ENCODE measurements at places on chromosomes 11 and 22. TPM values are rescaled to one million over a fixed set of nuclear protein-coding genes. Genes with fewer than 3 reads are reported as not detected.

GRCh38 chr22:40239345-40239683, 61.6 kb downstream of the TNRC6B start:
- H3K36me3 ChIP-seq: peaks cover 12% of the 10 kb centered on the region
- peaks cover 58% of the 10 kb centered on the region for H3K4me1 ChIP-seq
- DNase-seq: no peak
- no peaks in the 10 kb centered on the region for H3K27me3 ChIP-seq
- peak overlapping the region; percentile 1 for H3K27ac ChIP-seq

- DNase-seq: no peak
- H3K4me3 ChIP-seq: no peak overlapping the region
- H3K36me3 ChIP-seq: no peaks in the 10 kb centered on the region
- H3K27ac ChIP-seq: no peak overlapping the region
Observed at GRCh38 chr11:94650756-94651155, 83.6 kb downstream of the PIWIL4 start.

GRCh38 chr11:121067026-121067425, 34.0 kb upstream of the TECTA start:
- no peaks in the 10 kb centered on the region for H3K4me1 ChIP-seq
- no peaks in the 10 kb centered on the region for H3K27me3 ChIP-seq
- no peak overlapping the region for H3K4me3 ChIP-seq
- no peak for DNase-seq

DNA sequence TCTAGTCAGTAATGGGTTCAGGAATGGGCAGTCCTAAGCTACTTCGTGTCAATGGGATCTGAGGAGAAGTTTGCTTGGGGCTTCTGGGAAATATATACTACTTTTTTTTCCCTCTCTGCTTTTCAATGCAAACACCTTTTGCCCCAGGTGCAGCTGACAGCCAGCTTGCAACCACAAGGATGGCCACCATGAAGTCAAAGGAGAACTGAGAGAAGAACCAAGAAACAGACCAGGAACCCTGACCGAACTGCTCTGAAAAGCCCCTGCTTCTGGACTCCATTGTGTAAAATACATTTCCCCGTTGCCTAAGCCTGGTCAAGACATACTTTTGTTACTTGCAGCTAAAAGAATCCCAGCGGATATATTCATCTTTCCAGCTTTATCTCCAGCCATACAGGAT, 20.1 kb upstream of the CD44 start:
- DNase-seq: no peak
- H3K27ac ChIP-seq: no peak overlapping the region
- H3K4me3 ChIP-seq: no peak overlapping the region
- H3K36me3 ChIP-seq: peaks cover 5% of the 10 kb centered on the region

DNA sequence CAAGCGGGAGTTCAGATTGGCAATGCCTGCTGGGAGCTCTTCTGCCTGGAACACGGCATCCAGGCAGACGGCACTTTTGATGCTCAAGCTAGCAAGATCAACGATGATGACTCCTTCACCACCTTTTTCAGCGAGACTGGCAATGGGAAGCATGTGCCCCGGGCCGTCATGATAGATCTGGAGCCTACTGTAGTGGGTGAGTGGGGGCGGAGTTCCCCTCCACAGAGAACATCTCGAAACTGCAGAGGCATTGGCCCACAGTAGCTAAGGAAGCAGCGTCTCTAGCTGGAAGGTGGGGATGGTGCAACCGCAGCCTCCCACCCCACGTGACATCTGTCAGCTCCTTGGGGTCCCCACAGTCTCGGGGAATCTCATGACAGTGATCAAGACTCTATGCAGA, 10.9 kb downstream of the TUBA8 start:
- no peak overlapping the region for H3K27ac ChIP-seq
- H3K27me3 ChIP-seq: peaks cover 1% of the 10 kb centered on the region
- H3K36me3 ChIP-seq: peaks cover under 1% of the 10 kb centered on the region
- H3K4me1 ChIP-seq: peaks cover 19% of the 10 kb centered on the region
- DNase-seq: no peak

- H3K27ac ChIP-seq: no peak overlapping the region
- no peaks in the 10 kb centered on the region for H3K36me3 ChIP-seq
- no peak for DNase-seq
- no peak overlapping the region for H3K4me3 ChIP-seq
- H3K4me1 ChIP-seq: no peaks in the 10 kb centered on the region
- H3K27me3 ChIP-seq: peaks cover 5% of the 10 kb centered on the region
Observed at GRCh38 chr22:26894362-26894761, 237.0 kb downstream of the MIAT start.

LARGE1 gene
- 0.10 TPM for total RNA-seq

DNA sequence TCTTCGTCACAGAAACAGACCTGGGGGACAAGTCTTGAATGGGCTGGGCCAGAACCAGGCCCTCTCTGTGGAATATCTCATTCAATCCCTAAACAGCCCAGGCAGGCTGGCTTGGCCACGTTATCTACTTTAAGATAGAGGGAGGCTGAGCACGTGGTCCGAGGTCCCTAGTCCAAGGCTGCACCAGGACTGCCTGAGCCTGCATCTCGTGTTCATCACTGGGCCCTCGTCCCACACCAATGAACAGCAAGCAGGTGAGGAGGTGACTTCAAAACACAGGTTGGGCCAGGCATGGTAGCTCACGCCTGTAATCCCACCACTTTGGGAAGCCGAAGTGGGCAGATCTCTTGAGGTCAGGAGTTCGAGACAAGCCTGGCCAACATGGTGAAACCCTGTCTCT, 20.3 kb upstream of the FGF3 start:
- DNase-seq: no peak
- H3K27me3 ChIP-seq: peaks cover 5% of the 10 kb centered on the region
- no peak overlapping the region for H3K4me3 ChIP-seq
- H3K4me1 ChIP-seq: no peaks in the 10 kb centered on the region
- no peaks in the 10 kb centered on the region for H3K36me3 ChIP-seq

SLC5A12 gene
- total RNA-seq: not detected

GRCh38 chr11:62461740-62462507, 43.1 kb downstream of the SCGB1A1 start:
- H3K4me1 ChIP-seq: peaks cover 4% of the 10 kb centered on the region
- H3K4me3 ChIP-seq: no peak overlapping the region
- H3K27me3 ChIP-seq: peaks cover 3% of the 10 kb centered on the region
- no peak for DNase-seq

DNA sequence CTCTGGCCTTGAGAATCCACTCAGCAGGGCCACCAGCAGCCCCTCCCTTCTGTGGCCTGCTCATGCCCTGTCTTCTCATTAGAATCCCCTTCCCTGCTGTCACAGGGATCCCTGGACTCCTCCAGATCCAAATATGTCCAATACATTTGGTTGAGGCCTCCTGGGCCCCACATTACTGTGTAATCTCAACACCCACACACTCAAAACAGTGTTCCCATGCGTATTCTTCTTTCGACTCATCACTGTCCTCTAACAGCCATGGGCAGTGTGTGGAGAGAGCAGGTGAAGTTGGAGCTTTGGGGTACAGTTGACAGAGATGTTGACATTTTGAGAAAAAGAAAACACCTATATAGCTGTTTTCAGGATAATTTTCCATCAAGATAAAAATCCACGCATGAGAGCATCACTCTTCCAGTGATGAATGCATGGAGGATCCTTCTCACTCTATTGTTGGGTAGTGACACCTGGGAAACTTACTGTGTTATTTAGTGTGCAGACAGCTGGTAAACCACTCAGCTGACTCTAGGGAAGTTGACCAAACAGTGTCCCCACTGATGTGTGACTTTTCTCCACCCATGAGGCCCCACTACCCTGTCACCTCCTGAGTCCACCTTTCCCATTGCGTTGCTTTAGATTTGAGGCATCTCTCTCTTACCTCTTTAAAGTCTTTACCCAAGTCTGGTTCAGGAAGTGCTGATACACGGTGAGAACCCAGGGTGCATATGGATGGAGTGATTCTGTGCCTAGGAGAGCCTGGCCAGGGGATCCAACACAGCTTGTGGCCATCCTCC, 28.7 kb upstream of the VPREB1 start:
- no peaks in the 10 kb centered on the region for H3K36me3 ChIP-seq
- no peak overlapping the region for H3K4me3 ChIP-seq
- no peak for DNase-seq
- H3K27me3 ChIP-seq: no peaks in the 10 kb centered on the region
- H3K27ac ChIP-seq: peak overlapping the region; percentile 52

SCGB1C1 gene
- not detected for total RNA-seq

- H3K27me3 ChIP-seq: peaks cover 22% of the 10 kb centered on the region
- no peak overlapping the region for H3K4me3 ChIP-seq
- DNase-seq: peak; percentile 13
- peaks cover 16% of the 10 kb centered on the region for H3K4me1 ChIP-seq
- H3K27ac ChIP-seq: peak overlapping the region; percentile 51
Observed at GRCh38 chr22:39839917-39840510, 53.5 kb downstream of the ENTHD1 start.

CASP4 gene
- total RNA-seq: 34.0 TPM

RASSF7 gene
- total RNA-seq: 19.8 TPM

TEAD1 gene
- 0.41 TPM for total RNA-seq

OR4A16 gene
- total RNA-seq: not detected

- peaks cover 9% of the 10 kb centered on the region for H3K27me3 ChIP-seq
- H3K4me1 ChIP-seq: no peaks in the 10 kb centered on the region
- H3K27ac ChIP-seq: no peak overlapping the region
Observed at GRCh38 chr11:119759324-119759723, 30.3 kb upstream of the NECTIN1 start.

DNA sequence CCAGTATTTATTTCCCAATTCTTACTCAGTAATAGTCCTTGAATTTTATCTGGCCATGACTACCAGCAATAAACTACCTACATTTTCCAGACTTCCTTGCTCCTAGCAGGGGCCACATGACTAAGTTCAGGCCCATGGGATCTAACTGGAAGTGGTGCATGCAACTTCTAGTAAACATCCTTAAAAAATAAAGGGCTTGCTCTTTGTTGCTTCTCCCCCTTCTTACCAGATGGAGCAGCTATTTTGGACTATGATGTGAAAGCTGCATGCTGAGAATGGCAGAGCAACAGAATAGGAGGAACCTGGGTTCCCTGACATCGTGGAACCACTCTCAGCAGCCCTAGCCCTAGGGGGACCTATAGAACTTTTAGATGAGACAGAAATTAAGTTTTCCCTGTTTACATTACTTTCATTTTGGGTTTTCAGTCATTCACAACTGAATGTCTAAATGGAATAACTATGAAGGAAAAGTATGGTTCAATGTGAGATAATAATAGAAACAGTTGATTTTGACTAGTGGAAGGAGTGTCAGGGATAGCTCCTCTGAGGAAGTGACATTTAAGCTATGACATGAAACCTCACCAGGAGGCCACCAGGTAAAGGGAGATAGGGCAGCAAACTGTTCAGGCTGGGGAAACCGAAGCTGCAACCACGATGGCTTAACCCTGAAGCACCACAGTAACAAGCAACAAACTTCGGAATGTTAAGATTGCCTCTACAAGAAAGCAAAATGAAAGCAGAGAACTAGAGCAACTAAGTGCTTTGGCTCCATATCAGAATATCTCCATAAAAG, 48.9 kb downstream of the PHF21A start:
- H3K27me3 ChIP-seq: no peaks in the 10 kb centered on the region
- H3K4me1 ChIP-seq: peaks cover 10% of the 10 kb centered on the region
- H3K27ac ChIP-seq: no peak overlapping the region
- no peak overlapping the region for H3K4me3 ChIP-seq
- no peak for DNase-seq

DNA sequence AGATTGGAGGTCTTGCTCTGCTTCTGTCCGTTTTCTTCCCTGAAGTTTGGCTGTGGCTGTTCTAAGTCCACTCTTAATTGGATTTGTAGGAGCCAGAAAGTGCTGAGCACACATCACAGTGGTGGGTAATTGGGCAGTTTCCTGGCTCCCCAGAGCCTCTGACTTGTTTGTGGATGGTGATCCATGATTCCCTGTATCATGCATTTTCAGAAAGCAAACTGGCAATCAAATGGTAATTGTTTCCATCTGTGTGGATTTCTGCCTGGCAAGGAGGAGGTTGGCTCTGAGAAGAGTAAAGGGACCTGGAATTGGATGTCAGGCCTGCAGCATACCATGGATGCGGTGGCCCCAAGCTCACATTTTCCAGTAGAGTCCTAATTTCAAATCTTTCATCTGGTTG, 49.5 kb downstream of the PPFIBP2 start:
- H3K27me3 ChIP-seq: peaks cover 8% of the 10 kb centered on the region
- H3K27ac ChIP-seq: no peak overlapping the region
- H3K4me3 ChIP-seq: no peak overlapping the region
- H3K4me1 ChIP-seq: no peaks in the 10 kb centered on the region

GRCh38 chr11:37407461-37407860, 809.4 kb upstream of the RAG2 start:
- H3K4me1 ChIP-seq: no peaks in the 10 kb centered on the region
- no peak for DNase-seq
- H3K27me3 ChIP-seq: no peaks in the 10 kb centered on the region
- H3K36me3 ChIP-seq: no peaks in the 10 kb centered on the region
- H3K4me3 ChIP-seq: no peak overlapping the region

GRCh38 chr22:38868886-38869381, 3.1 kb downstream of the CBX6 start:
- H3K27ac ChIP-seq: peak overlapping the region; percentile 58
- peak overlapping the region; percentile 30 for H3K4me3 ChIP-seq
- no peaks in the 10 kb centered on the region for H3K27me3 ChIP-seq
- peaks cover 24% of the 10 kb centered on the region for H3K36me3 ChIP-seq
- DNase-seq: peak; percentile 72

GRCh38 chr11:102449651-102450570, 2.7 kb downstream of the TMEM123 start:
- DNase-seq: no peak
- peak overlapping the region; percentile 94 for H3K27ac ChIP-seq
- H3K36me3 ChIP-seq: peaks cover 42% of the 10 kb centered on the region
- peak overlapping the region; percentile 93 for H3K4me3 ChIP-seq

DNA sequence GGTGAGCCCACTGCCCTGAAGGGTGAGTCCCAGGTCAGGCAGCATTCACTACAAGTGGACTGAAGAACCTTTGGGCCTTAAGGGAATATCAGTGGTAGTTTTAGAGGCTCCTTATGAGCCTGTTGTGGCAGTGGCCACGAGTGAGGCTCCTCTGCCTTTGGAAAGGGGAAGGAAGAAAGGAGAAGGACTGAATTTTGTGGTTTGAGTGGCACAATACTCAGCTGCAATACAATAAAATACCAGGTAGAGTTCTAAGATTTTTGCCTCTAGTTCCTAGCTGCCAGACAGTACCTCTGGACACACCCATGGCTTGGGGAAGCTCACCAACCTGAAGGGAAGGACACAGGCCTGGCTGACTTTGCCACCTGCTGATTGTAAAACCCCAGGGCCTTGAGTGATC, 260.9 kb downstream of the DYNC2H1 start:
- no peaks in the 10 kb centered on the region for H3K36me3 ChIP-seq
- H3K4me3 ChIP-seq: no peak overlapping the region
- no peaks in the 10 kb centered on the region for H3K4me1 ChIP-seq
- no peak overlapping the region for H3K27ac ChIP-seq
- no peaks in the 10 kb centered on the region for H3K27me3 ChIP-seq

DNA sequence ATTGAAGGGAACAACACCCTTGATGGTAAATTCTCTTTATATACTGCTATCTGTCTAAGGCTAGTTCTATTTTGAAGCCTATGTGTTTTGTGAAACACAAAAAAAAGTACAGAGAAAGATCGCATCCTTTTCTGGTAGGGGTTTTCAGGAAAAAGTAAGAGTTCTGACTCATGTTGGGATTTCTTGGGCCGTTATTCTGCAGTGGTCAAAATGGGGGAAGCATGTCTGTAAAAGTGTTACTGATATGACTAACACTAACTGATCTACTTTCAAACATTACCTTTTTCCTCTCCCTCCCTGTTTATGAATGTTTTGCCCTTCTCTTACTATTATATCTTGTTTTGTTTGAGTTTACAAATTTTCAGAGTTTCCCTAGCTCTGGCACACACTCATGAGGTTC, 53.9 kb downstream of the CTNND1 start:
- H3K4me1 ChIP-seq: peaks cover 21% of the 10 kb centered on the region
- no peak overlapping the region for H3K4me3 ChIP-seq
- DNase-seq: no peak

GRK3 gene
- total RNA-seq: 33.0 TPM

GRCh38 chr22:26974034-26974433, 316.6 kb downstream of the MIAT start:
- H3K36me3 ChIP-seq: no peaks in the 10 kb centered on the region
- no peak for DNase-seq
- H3K4me1 ChIP-seq: no peaks in the 10 kb centered on the region
- H3K27ac ChIP-seq: no peak overlapping the region
